ENCODE measurements at places on chromosomes 12 and 14.

GRCh38 chr12:129887101-129887500 lies 16.7 kb downstream of the TMEM132D start:
- DNase-seq: no peak

GRCh38 chr14:62905566-62905965 lies 139.7 kb downstream of the KCNH5 start:
- no peak for DNase-seq

GRCh38 chr12:59194794-59195193 lies 274.5 kb upstream of the LRIG3 start:
- no peak for DNase-seq

GRCh38 chr12:74559728-74560127 lies 22.1 kb downstream of the ATXN7L3B start:
- no peak for DNase-seq

DNA sequence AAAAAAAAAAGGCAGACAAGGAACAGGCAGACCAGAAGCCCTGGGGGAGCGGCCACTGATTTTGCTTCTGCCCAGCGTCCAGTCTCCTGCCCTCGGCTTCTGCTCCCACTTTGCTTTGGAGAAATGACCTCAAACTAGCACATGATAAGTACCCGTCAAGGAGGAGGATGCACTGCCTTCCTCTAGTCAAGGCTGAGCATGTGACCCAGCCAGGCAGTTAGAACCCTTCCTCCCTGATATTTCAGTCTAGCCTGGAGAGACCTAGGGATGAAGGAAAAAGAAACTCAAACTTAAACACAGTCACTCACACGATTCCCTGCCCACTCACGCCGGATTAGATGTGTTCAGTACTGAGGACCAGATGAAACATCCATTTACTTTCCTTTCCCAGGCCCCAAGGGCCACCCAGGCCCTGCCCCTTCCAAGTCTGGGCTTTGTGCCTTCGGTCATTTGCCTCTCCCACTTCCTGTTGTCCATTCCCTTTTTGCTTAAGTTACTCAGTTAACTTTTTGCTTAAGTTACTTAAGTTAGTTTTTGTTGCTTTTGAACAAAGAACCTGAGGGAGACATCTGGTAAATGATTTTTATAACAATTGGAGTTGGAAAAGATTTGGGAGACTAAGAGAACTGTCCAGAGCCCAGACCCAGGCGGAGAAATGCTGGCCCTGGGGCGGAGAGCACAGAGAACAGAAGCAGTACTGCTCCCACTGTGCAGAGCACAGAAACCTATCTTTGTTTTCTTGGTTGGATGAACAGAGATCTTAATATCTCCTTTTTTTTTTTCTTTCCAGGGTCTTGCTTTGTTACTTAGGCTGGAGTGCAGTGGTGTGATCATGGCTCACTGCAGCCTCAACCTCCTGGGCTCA lies 23.0 kb upstream of the TTC7B start:
- no peak for DNase-seq

- DNase-seq: no peak
Measured at GRCh38 chr14:54177641-54178621, 218.9 kb upstream of the CDKN3 start.

GRCh38 chr12:58309806-58310205 lies 368.4 kb downstream of the ATP23 start:
- no peak for DNase-seq

DNA sequence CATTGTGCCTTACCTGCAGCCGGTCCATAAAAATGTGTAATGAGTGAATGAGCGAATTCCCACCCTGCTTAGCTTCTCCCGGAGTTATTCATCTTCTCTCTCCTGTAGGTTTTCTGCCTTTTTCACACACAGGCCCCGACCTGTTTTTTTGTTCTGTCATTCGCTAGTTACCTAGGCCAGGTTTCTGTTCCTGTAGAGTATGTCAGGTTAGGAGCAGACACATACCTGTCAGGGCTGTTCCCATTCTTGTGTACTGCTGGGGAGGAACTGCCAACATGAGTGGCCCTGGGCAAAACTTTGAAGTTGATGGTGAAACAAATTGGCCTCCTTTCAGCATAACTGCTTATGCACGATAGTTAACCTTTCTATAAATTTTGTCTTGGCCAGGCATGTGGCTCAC lies 140.1 kb downstream of the SYNE2 start:
- DNase-seq: no peak

- no peak for DNase-seq
Measured at GRCh38 chr12:83082690-83083276, 396.1 kb downstream of the TMTC2 start.

DNA sequence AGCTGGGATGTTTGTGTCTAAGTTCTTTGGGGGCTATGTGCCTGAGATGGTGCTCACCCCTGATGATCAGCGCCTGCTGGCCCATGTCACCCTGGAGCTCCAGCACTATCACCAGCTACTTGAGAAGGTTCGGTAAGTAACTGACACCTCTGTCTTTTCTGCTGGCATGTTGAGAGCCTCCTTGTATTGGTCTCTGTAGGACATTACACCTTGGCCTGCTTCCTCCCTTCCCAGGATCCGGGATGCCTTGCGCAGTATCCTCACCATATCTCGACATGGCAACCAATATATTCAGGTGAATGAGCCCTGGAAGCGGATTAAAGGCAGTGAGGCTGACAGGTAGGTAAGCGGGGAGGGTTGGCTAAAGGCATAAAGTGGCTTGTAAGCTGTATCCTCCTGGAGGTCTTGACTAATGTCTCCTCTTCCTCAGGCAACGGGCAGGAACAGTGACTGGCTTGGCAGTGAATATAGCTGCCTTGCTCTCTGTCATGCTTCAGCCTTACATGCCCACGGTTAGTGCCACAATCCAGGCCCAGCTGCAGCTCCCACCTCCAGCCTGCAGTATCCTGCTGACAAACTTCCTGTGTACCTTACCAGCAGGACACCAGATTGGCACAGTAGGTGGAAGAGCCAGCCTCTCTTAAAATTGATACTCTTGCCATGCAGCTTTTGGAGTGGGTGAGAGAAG lies 5.5 kb downstream of the DDIT3 start:
- no peak for DNase-seq

- DNase-seq: no peak
Measured at GRCh38 chr12:112126911-112127310, 1.6 kb downstream of the TRAFD1 start.

DNA sequence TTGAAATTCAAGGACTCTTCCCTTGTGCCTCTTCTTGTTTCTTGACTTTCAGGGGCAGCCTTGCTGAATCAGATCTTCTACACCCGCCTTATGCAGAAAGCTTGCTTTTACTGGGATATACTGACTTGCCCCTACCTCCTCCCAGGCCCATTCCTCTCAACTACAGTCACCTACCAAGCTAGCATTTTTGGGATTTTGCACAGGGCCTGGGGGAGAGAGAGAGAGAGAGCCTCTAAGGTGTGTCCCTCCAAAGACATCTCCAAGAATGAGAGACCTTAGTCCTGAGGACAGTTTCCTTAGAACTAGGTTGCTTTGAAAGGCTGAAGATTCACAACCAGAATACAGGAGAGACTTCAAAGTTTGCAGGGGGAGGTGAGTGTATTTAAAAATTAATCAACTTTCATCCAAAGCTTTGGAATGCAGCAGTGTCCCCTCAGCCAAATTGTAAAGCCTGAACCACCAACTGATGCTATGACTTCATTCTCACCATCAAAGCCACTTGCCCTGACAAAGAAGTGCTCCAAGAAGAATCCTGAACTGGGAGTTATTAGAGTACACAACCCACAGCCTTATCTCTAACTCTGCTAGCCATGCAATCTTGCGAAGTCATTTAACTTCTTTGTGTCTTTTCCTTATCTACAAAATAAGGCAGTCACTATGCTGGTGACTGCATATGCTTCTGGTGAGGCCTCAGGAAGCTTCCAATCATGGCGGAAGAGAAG lies 96.1 kb upstream of the EGLN3 start:
- DNase-seq: no peak

- DNase-seq: no peak
Measured at GRCh38 chr14:90536092-90536491, 139.3 kb downstream of the CALM1 start.

DNA sequence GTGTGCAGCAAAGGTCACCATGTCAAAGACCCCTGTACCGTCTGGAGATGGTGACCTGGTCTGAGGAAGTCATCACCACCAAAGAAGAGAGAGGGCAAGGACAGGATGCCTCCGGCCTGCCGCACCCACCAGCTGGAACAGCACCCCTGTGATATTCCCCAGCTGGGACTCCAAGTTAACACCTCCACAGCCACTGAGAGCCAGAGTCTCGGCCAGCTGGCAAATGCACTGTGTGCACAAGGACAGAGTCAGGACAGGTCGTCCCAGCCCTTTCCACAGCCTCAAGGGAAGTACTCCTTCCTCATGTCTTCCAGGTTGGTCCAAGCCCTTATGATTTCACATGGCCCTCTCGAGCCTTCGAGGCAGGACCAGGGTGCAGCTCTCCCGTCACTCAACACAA lies 19.3 kb upstream of the FKBP4 start:
- no peak for DNase-seq

- no peak for DNase-seq
Measured at GRCh38 chr14:64035143-64035542, 182.3 kb downstream of the SYNE2 start.

GRCh38 chr14:75783184-75783583 lies 122.1 kb downstream of the TTLL5 start:
- DNase-seq: no peak

- no peak for DNase-seq
Measured at GRCh38 chr12:60263836-60264493, 668.1 kb downstream of the SLC16A7 start.

- no peak for DNase-seq
Measured at GRCh38 chr14:91929700-91930099, 17.8 kb downstream of the FBLN5 start.

- DNase-seq: no peak
Measured at GRCh38 chr12:108704527-108704926, 26.8 kb downstream of the CORO1C start.

- DNase-seq: no peak
Measured at GRCh38 chr12:111285200-111285599, 83.7 kb downstream of the PHETA1 start.

GRCh38 chr12:94712815-94713515 lies 62.6 kb upstream of the TMCC3 start:
- DNase-seq: no peak

DNA sequence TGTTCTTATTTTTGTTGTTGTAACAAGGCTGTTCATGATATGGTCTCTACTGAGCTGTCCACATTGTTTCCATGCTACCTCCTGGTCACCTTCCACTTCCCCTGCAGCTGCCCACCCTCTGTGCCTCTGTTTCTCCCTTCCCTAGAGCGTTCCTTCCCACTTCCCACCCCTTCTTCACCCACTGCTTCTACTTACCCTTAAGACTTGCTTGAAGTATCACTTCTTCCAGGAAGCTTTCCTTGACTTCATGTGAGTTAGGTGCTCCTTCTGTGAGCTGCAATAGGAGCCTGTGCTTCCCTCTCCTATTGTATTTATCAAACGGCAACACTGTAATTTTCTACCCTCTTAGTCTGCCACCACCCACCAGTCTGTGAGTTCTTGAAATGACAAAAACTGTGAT lies 286.8 kb upstream of the AMIGO2 start:
- no peak for DNase-seq

DNA sequence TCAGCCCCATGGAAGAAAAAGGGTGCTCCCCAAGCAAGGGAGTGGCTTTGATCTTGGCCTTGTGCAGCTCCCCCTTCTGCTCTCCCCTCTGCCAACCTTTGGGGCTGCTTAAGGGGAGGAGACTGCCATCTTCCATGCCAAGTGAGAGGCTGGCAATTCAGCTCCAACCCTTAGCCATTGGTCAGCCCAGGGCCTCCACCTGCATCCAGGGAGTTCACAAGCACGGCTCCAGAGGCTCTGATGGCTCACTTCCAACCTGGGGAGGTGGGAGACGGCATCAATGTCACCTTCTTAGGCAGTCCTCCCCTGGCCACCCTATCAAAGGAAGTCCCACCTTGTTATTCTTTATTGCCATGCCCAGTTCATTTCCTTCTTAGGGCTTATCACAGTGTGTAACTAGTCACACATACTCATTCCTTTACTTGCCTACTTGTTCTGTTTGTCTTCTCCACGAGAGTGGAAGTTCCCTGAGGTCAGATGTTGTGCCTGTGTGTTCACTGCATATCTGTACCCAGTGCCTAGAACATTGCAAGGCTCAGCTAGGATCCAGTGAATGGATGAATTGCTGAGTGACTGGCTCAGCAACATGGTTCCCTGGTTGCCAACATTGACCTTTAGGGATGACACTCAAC lies 5.0 kb downstream of the HDAC7 start:
- no peak for DNase-seq

DNA sequence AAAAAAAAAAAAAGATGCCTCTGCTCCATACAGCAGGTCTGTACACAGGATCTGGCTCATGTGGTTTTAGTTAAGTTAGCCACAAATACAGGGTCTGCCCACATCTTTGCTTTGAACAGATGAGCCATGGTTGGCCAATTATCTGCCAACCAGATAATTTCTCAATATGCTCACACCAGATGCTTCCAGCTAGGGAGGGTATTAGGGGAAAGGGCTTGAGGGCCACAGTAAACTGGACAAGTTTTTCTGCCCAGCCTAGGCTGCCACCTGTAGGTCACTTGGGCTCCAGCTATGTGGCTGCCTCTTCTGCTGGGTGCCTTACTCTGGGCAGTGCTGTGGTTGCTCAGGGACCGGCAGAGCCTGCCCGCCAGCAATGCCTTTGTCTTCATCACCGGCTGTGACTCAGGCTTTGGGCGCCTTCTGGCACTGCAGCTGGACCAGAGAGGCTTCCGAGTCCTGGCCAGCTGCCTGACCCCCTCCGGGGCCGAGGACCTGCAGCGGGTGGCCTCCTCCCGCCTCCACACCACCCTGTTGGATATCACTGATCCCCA lies 776 bp downstream of the RDH5 start:
- DNase-seq: no peak

DNA sequence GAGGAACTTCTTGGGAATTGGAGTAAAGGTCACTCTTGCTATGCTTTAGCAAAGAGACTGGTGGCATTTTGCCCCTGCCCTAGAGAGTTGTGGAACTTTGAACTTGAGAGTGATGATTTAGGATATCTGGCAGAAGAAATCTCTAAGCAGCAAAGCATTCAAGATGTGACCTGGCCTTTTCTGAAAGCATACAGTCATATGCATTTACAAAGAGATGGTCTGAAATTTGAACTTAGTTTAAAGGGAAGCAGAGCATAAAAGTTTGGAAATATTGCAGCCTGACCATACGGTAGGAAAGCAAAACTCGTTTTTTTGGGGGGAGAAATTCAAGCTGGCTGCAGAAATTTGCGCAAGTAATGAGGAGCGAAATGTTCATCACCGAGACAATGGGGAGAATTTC lies 60.9 kb downstream of the NUBPL start:
- no peak for DNase-seq

GRCh38 chr12:130752692-130753230 lies 36.7 kb upstream of the RIMBP2 start:
- no peak for DNase-seq

GRCh38 chr12:15601210-15601800 lies 187.9 kb downstream of the EPS8 start:
- no peak for DNase-seq
